ENCODE measurements at places on chromosomes 2 and 18.

GRCh38 chr2:149089068-149089467 lies 50.6 kb downstream of the LYPD6B start:
- no peak for DNase-seq

DNA sequence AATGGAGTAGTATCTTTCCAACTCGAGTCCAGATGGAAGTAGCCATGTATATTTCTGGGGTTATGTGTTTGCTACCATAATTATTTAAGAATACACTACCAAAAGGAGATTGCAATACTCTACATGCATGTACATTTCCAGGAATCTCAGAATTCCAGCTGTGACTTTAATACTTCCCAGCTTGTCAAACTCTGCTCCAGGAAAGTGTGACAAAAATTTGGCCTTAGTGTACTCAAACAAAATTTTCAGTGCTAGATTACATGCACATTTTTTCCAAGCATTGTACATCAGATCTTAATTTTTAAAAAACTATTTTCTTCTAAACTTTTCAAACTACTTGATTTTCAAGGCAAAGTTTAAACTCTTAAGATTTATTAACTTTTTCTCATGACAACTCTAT lies 1791.6 kb downstream of the SUCLG1 start:
- DNase-seq, result no peak

- DNase-seq, result no peak
Observed at GRCh38 chr18:69865776-69866175, 81.9 kb downstream of the CD226 start.

- no peak for DNase-seq
Observed at GRCh38 chr18:13888191-13888716, 27.1 kb downstream of the MC2R start.

- DNase-seq, result no peak
Observed at GRCh38 chr2:220309215-220309614, 681.8 kb downstream of the SLC4A3 start.

GRCh38 chr2:238901461-238902057 lies 53.7 kb downstream of the TWIST2 start:
- DNase-seq, result no peak

All from H9 (cell line).